Renal cortical epithelial cell (primary cell): ENCODE measurements at places on chromosomes 6 and 20. TPM values are rescaled to one million over a fixed set of nuclear protein-coding genes. Genes with fewer than 3 reads are reported as not detected.

The HRH3 gene
- total RNA-seq = not detected in 2 replicates

The ADA gene
- 5.9 and 10.0 TPM in 2 replicates for total RNA-seq

GRCh38 chr6:7895125-7895423 lies 15.5 kb downstream of the TXNDC5 start:
- no peak for DNase-seq

DNA sequence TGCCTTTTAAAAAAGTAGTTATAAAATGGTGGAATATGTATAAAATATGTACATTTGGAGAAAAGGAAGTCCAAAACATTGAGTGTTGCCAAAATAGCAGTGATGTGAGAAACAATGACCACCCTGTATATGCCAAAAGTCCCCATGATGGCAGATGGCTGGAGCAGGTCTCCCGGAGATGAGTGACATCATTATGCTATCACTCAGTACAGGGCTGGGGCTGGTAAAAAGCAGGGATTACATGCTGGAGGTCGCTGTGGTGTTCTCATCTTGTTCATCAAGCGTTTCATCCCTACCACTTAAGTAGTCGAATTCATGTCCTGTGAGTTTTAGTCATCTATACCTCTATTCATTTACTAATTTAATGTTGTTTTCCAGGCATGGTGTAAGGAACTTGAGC lies 315.3 kb upstream of the SLC35B3 start:
- DNase-seq = no peak

- no peak for DNase-seq
Observed at GRCh38 chr6:18088419-18089296, 33.8 kb downstream of the NHLRC1 start.

DNA sequence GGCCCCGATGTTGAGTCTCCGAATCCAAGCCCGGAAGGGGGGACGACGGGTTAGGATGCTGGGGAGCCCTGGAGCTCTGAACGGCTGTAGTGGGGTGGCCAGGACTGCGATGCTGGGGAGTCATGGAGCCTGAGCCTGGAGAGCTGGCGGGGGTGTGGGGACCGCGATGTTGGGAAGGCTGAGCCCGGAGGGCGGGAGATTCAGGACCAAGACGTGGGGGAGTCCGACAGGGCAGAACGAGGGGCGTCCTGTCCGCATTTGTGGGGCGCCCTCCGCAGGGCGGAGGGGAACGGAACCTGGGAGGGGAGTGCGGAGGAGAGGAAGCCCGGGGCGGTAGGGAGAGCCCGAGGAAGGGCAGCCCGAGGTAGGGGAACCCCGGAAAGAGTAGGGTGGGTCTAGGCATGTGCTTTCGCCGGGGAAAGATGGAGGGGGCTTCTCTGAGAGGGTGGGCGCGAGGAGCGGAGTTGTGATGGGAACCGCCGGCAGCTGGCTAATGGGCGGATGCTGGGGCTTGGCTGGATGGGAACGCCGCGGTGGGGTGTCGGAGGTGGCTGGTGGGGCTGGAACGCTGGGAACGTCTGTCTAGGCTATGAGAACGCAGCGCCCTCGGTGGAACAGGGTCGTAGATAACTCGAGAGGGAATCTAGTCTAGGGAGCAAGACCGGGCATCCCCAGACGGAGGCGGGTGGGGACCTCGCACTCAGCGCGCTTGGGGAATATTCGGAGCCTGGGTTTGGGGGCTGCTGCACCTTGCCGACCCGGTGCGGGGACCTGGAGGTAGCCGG lies 684 bp downstream of the PAQR8 start:
- no peak for DNase-seq

GRCh38 chr20:54650052-54650719 lies 174.8 kb downstream of the DOK5 start:
- no peak for DNase-seq

DNA sequence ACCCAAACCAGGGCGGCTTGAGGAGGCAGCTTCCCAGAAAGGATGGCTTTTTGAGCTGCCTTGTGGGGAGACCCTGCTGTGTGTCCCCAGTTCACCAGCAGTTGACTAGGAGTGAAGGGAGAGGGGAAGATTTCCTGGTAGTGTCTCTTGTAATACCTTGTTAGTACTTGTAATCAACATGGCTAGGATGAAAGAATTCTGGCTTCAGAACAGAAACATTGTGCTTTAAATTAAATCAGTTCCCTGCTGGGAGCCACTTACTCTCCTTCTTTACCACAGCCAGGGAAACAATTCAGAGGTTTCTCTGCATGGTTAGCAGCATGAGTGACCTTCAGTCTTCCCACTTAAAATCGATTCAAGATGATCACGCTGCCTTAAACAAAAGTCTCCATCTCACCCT lies 525.4 kb upstream of the ID4 start:
- DNase-seq = no peak

DNA sequence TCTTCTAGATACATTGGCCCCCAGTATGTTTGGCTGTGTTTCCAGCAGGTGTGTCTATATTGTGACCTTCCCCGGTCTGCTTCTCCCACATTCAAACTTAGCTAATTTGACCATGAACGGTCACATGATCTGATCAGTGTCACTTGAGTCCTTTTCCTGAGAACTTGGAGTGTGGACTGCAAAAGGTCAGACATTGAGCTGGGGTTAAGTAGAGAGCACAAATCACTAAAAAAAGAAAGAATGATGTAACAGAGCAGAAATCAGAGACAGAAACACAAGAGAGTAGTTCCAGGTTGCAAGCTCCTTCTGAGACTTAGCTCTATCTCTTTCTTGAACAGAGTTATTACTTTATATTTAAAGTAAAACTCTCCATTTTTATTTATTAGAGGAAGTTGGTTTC lies 733.9 kb downstream of the CBLN4 start:
- no peak for DNase-seq

- DNase-seq = no peak
Observed at GRCh38 chr6:14975471-14975817, 270.4 kb upstream of the JARID2 start.

- DNase-seq = no peak
Observed at GRCh38 chr6:134309227-134309626, 8.7 kb downstream of the SGK1 start.
